Cortex of kidney (tissue), 1 donor: ENCODE measurements at places on chromosomes 1 and 21.

DNA sequence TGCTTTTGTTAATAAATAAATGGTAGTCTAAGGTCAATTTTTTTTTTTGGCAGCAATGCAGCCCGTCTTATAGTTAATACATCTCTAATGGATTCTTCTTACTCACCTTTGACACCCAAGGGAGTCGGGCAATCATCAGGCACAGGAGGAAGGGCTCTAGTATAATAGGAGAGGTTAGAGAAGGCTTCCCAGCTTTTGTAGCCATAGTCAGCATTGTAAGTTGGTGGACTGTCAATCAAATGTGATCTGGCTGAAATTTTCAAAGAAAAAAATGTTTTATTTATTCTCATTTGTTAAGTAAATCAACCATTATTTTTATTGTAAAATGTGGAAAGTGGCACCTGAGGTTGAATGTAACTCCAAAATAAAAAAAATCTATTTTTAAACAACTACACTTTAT is 2.1 kb downstream of the PTGS2 start:
- DNase-seq, result no peak

DNA sequence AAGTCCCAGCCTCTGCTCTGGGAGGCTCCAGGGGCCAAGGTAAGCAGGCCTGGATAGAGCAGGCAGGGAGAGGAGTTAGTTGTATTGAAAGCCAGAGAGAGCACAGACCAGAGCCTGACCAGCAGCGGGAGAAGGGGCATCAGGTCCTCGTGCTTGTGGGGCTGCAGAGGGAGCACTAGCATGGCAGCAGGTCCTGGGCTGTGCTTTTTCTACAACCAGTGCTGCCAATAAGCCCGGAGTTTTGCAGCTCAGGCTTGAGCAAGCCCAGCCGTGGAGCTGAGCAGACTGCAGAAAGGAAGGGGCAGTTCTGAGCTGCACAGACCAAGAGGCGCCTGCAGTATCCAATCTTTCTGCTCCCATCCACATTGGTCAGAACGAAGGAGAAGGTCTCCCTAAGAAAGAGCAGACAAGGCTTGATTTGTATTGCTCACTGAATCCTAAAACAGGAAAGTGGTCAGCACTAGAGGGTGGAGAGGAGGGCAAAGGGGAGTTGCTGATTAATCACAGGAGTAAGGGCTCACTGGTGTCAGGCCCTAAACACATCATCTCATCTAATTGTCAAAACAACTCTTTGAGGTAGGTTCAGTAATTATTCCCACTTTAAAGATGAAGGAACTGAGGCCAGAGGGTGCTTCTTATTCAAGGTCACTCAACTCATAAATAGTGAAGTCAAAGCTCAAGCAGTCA is 2.7 kb downstream of the DENND2D start:
- no peak for DNase-seq

GRCh38 chr1:201538612-201539551 is at the start of gene NAV1:
TSS of gene NAV1 (plus strand) at chr1:201539127. CDS start at chr1:201622885, 83,758 bp downstream.
- DNase-seq, result no peak

DNA sequence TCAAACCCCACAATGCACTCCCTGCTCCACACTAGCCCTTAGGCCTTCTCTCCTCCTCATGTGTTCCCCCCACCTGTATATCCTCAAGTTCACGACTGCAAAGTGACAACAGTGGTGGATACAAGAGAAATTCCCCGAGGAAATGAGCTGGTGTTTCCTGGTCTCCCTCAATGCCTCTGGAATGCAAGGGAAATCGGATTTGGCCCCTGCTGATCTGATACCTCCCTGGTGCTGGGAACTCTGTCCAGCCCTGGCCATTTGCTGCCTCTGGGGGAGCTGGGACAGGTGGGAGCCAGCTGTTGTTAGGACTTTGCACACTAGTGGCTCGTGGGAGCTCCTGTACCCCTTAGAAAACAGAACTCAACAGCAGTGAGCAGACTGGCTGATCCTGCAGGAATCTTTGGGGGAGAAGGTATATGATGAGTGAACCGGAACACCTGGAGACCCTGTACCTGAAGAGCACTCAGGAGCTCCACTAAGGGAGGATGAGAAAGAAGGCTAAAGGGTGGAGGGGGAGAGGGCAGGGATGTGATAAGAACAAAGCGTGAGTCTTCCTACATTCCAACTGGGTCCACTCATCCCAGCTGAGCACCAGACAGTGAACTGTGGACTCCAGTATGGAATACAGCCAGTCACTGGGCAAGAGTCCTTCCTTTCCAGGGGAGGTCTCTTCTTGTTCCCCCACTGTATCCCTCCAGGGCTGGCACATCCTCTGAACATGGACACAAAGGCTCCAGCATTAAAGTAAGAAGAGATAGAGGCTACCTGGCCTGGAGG is 69.3 kb downstream of the PLXNA2 start:
- no peak for DNase-seq
